Urinary bladder (tissue), 4 donors: ENCODE measurements at places on chromosomes 13 and 19.

- DNase-seq: no peak
Observed at GRCh38 chr13:100340865-100341264, 247.7 kb downstream of the GGACT start.

DNA sequence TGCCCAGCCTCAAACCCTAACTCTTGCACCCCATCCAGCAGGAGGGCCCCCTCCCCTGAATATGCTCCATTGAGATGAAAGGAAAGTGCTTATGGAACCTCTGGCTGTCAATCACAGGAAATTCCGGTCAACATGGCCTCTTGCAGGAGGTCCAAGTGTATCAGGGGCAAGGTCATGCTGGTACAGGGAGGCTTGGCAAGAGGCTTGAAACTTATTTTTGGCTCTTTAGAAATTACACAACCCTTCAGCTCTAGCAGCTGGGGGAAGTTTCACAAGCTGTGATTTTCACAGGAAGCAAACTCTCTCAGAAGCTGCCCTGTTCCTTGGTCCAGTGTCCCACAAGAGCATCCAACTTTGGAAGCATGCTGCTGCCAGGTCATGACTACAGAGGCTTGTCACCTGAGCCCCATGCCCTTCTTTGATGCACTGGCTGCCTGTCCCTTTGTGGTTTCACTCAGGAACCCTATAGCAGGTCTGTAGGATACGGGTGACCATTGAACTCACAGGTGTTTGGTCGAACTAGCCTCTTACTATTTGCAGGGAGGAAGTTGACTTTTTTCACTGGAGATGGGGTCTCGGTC, 8.4 kb downstream of the ASF1B start:
- DNase-seq: no peak

DNA sequence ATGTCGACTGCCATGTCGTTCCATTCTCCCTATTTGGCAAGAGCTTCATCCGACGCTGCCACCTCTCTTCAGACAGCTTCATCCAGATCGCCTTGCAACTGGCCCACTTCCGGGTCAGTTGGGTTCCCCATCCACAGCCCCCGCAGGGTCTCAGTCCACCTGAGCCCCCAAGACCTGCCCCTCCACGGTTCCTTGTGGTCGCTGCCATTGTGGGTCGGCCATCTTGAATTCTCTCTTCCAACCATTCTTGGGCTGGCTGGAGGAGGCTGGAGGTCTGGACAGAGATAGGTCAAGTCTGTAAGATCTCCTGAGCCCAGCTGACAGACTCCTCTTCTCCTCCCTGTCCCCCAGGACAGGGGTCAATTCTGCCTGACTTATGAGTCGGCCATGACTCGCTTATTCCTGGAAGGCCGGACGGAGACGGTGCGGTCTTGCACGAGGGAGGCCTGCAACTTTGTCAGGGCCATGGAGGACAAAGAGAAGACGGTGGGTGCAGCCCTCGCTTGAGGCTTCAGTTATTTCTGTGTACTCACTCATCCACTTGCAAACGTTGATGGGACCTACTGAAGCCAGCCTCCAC, 19.5 kb downstream of the CPT1C start:
- DNase-seq: no peak

- DNase-seq: no peak
Observed at GRCh38 chr13:106464076-106464475, 71.4 kb downstream of the EFNB2 start.

- no peak for DNase-seq
Observed at GRCh38 chr13:105936816-105937215, 598.6 kb downstream of the EFNB2 start.

GRCh38 chr19:40523322-40524047, 53.2 kb upstream of the SHKBP1 start:
- no peak for DNase-seq

- peak; percentile 87 for DNase-seq
Observed at GRCh38 chr19:2462635-2463421, 6.1 kb upstream of the LMNB2 start.

GRCh38 chr13:28438598-28439334, 56.2 kb downstream of the FLT1 start:
- DNase-seq: no peak

GRCh38 chr19:58380037-58380661, 681 bp downstream of the ZNF837 start:
- DNase-seq: no peak

GRCh38 chr19:10691178-10691881, 9.9 kb upstream of the QTRT1 start:
- no peak for DNase-seq

- no peak for DNase-seq
Observed at GRCh38 chr19:31297991-31298390, 51.2 kb downstream of the TSHZ3 start.

DNA sequence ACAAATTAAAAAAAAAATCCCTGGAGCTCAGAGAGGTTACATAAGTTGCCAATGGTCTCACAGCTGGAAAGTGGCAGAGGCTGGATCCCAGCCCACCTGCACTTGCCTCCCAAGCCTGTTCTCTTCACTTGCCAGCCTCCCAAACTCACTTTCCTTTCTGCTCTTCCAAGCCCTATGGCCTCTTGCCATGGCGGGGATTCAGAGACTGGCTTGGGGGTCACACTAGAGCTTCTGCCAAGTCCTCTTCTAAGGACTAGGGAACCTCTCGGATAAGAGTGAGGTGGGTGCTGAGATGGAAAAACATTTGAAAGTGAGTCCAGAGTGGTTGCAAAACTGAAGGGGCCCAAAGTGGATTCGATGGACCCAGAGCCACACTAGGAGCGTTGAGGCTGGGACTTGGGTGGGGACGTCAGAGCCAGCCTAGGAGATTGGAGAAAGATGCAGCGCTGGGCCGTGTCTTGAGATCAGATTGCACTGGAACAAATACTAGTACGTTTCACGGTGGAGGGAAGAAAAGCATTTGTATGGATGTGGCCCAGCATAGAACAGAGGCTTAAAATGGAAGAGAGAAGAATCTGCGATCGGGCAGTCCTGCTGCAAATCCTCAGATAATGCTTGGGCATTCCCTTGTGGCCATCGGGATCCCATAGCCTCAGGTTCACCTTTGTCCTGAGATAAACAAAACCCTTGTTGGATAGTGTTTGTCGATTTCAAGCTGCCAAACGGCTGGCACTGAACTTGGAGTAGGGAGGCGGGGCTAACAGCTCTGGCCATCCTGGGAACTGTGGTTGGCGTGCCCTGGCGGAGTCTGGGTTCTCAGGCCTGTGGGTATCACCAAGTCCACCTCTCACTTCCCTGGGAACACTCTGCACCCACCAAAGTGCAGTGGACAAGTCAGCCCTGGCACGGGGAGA, 84.8 kb downstream of the ING1 start:
- DNase-seq: no peak

DNA sequence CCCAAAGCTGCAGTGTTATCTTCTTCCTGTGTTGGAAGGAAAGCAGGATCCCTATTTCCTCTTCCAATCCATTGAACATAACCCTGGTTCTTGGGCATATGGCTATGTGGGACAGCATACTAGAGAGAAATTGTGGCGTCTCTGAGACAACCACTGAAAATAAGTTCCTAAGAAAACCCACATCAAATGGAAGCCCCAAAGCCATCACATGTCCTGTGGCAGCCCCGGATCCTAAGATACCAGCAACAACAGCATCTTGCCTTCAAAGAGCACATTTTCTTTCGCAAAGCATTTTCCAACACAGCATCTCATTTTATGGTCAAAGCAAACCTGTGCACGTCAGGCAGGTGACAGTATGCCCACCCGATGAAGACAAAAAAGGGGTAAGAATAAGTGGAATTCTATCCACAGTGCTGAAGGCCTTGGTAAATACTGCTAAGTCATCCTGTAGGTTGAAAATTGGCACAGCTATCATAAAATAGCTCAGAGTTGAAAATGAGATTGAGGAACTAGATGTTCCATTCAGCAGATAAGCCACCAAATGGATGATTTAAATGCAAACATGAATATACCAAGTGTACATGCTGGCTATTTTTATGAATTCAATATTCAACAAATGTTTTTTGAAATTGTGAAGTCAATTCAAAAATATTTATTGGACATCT, 232.2 kb downstream of the DLEU7 start:
- DNase-seq: no peak

DNA sequence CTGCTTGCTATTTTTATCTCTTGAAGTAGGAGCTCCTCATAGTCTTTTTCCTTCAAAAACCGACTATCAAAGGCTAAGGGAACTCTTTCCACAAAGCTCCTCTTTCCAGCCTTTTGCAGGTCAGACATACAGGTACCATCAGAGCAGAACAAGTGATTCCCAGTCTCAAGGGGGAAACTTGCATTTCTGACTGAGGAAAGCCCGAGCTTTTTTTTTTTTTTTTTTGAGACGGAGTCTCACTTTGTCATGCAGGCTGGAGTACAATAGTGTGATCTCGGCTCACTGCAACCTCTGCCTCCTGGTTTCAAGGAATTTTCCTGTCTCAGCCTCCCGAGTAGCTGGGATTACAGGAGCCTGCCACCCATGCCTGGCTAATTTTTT, 32.0 kb downstream of the RUBCNL start:
- DNase-seq: no peak

- DNase-seq: no peak
Observed at GRCh38 chr19:31354799-31355664, 5.8 kb upstream of the TSHZ3 start.

DNA sequence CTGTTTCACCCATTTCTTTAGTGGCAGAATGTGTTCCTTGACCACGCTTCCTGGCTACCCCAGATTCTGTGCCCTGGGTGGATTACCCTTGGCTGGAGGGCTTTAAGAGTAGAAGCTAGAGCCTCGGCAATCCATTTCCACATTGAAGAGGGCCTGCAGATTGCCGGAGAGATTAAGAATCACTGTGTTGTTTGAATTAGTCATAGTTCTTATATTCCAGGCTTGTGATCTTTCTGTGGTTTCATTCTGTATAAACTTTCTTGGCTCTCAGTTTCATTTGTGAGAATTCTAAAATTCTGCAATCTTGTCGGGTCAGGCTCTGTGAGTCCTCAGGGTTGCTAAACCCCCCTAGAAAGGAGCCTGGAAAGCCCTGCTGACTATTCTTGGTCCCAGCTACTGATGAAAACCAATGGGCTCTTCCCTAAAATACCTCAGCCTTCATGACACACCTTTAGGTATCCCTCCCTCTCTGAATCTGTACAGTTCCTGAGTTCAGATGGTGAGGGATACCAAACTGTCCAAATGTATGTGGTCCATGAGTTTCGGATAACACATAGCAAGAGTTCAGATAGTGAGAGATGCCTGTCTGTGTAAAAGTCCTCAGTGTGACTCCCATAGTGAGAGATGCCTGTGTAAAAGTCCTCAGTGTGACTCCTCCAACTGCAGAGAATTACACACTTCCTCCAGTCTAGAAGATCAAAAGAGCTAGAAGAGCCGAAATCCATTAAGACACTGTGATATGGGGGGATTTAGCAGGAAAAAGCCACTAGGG, 4.3 kb downstream of the PHF11 start:
- no peak for DNase-seq

GRCh38 chr13:91667486-91667885, 269.1 kb downstream of the GPC5 start:
- DNase-seq: no peak

GRCh38 chr13:58919551-58919950, 1244.2 kb downstream of the DIAPH3 start:
- DNase-seq: no peak

GRCh38 chr13:93746589-93746988, 520.0 kb downstream of the GPC6 start:
- no peak for DNase-seq

DNA sequence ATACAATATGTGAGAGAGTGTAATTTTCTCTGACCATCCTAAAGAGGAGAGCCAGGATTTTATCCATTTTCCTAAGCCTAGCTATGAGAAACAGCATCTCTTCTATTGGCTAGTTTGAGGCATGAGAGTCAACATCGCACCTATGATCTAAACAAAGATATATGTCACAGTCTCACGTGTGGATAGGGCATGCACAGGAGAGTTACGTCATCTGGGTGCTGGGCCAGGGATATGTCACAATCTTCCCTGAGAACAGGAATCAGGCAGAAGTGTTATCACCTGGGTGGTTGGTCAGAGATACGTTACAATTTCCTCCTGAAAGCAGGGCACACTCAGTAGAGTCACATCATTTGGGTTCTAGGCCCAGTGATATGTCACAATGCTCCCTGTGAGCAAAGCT, 53.9 kb upstream of the ZNF730 start:
- DNase-seq: no peak

DNA sequence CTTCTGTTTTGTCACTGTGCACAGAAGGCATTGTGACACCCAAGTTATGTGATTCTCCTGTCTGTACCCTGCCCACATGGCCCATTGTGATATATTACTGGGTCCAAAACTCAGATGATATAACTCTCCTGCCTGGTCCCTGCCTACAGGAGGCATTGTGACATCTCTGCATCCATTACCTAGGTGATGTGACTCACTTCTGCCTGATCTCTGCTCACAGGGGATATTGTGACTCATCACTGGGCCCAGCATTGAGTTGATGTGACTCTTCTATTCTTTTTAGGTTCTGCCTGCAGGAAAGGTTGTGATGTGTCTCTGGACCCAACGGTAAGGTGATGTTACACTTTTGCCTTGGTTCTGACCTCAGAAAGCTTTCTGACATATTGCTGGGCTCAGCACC, 67.9 kb upstream of the ZNF724 start:
- no peak for DNase-seq

DNA sequence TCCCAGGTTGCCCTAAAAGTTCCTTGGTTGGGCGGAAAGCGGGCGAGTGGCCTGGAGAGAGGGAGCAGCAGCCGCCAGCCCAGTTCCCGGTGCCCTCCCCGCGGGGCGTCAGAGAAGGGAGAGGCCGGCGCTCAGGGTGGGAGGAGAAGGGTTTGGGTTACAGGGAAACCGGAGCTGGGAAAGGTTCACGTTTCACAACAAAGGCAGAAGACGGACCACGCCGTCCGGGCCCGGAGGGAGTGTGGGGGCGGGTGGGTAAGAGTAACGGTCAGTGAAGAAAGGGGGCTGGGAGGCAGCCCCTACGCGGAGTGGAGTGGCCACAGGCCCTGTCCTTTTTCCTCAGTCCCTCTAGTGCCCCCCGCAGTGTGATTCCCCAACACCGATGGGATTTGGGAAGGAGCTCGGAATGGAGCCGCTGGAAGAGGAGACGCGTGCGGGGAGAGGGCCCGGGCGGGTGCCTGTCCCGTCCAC, 1.6 kb downstream of the SIX5 start:
- peak; percentile 79 for DNase-seq

GRCh38 chr13:90492872-90493271, 854.6 kb upstream of the MIR17HG start:
- no peak for DNase-seq

- DNase-seq: no peak
Observed at GRCh38 chr19:18158467-18158866, 5.5 kb downstream of the PIK3R2 start.

DNA sequence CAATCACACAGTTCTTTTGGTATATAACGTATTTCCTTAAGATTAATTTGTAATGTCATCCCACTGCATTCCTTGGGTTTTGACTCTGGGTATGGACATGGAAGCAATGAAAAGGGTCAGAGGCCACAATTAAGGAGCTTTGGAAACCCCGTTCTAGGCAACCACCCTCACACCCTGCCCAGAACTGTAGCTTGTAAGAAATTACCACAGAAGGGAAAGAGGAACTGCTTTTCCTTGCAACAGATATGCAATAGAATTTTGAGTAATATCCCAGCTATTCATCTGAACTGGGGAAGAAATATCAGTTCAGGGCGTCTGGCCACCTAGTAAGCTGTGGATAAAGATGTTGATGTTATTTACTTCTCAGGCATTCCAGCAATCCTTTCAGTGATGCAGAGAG, 985 bp upstream of the CLC start:
- no peak for DNase-seq
